ENCODE measurements at places on chromosomes 6 and 20.

DNA sequence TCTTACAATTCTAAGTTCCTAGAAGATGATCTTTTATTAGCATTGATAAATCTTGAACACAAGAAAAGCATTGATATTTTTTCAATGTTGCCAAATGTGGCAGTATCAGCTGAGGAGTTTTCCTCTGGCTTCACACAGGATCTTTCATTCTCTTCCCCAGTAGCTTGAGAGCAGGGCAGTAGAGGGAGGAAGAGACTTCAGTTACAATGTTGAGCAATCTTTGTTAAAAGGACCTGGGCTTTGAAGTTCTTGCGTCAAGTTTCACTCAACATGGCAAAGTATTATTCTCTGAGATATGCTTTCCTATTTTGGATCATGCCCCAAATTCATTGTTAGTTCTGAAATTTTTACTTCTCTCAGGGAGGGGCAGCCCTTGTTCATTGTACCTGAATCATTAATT is 238.0 kb downstream of the COL12A1 start:
- DNase-seq: no peak

DNA sequence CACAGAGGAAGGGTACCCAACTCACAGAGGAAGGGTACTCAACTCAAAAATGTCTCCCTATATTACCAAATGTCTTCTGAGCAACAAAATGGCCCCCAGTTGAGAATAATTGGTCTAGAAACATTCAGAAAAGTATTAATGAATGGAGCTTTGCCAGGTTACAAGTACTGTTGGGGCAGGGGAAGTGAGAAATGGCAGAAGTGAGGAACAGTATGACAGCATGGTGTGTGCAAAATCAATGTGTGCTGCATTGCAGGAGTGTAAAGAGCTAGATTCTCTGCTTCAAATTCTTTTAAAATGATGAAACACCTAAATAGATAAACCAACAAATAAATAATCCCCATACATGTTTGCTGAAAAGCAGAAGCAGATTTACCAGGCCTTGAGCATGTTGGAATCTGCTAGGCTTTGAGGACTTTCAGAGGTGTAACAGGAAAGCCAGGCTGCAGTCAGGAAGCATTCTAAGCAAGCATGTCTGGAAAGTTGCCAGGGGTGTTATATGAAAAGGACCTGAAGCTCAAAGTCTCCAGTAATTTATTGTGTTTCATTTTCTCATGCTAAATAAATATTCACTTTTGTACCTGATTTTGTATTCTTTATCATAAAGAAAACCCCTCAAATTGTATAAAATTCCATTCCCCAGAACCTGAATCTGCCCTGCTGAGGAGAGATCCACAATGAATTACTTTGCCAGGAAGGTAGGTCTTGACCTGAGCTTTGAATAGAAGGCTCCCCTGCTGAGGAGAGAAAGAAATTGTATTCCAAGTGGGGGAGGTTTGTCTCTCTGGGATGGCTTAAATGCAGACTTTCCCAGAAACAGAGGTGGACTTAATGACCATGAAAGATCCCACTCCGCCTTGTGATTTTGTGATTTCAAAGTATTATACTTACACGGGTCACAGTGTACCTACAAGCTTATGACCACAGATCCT is 265.0 kb upstream of the MARCKS start:
- DNase-seq: no peak

DNA sequence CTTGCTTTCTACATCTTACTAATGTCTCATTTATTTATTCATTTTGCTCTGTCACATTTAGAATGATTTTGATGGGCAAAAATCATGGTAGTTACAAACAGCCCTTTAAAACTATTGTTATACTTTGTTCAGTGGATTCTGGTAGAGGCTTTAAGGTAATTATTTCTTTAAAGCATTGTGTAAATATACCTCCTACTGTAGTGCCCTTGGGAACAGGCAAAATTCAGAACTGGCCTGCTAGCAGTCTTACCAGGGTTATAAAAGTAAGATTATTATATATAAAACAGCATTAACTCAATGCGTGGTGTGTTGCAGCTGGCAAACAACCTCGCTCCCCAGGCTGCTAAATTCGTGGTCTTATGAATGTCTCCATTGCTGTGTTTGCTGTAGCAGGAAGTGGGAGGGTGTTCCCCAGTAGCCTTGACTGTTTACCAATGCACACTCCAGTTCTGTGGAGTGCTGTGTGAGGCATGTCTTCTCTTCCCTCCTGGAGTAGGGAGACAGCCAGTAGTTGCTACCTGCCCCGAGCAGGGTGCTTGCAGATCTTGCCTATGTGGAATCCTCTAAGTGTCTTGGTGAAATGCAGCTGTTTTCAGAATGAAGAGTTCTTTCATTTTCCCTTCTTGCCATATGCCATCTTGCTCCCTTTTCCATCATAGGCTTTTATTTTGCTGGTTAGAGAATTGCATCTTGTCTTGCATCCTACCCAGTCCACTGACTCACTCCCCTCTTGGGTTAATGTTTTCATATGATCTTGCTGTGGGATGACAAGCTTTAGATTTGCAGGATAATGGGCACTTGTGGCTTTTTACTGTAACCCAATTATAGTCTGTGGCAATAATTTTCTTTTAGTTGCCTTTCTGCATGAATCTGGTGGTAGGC is 45.3 kb downstream of the IGF2R start:
- DNase-seq: no peak

DNA sequence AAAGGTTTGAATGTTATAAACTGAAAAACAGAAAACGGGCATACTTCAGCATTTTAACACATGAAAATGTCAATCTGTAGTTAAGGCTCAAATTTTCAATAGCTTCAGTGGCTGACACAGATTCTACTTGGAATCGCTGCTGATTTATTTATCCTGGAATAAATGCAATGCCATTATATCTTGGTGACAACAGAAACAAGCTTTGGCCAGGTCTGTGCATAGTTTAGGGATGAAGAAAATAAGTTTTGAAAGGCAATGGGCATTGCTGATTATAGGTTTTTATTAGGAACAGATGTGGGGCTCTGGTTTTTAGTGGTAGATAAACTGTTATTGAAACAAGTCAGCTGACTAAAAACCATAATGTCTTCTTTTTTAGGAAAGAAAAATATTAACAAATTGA is 96.8 kb upstream of the SOX4 start:
- no peak for DNase-seq

- DNase-seq: no peak
Observed at GRCh38 chr6:80134065-80134464, 27.6 kb downstream of the BCKDHB start.

- no peak for DNase-seq
Observed at GRCh38 chr6:104711371-104711770, 148.3 kb downstream of the HACE1 start.

- no peak for DNase-seq
Observed at GRCh38 chr6:19279273-19279684, 557.9 kb upstream of the ID4 start.

GRCh38 chr6:118706702-118707101 is 55.3 kb upstream of the CEP85L start:
- no peak for DNase-seq

DNA sequence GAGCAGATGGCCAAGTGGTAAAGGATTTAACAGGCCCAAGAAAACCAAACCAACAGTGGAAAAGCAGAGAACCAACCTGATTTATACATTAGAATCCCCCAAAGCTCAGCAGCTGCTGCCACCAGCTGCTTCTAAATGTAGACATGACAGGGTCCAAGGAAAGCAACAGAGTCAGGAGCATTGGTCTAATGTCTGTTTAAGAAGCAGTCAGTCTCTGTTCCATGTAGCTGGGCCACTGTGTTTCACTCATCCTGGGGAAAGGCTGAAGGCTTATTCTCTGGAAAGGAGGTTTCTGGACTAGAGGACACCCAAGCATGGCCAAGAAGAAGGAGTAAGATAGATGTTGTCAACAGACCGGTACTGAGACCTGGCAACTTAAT is 75.4 kb downstream of the TMEM244 start:
- no peak for DNase-seq

GRCh38 chr6:73451223-73452106 is 632 bp downstream of the CGAS start:
- DNase-seq: peak; percentile 18

GRCh38 chr6:9862603-9863167 is 552.2 kb downstream of the TFAP2A start:
- DNase-seq: no peak

DNA sequence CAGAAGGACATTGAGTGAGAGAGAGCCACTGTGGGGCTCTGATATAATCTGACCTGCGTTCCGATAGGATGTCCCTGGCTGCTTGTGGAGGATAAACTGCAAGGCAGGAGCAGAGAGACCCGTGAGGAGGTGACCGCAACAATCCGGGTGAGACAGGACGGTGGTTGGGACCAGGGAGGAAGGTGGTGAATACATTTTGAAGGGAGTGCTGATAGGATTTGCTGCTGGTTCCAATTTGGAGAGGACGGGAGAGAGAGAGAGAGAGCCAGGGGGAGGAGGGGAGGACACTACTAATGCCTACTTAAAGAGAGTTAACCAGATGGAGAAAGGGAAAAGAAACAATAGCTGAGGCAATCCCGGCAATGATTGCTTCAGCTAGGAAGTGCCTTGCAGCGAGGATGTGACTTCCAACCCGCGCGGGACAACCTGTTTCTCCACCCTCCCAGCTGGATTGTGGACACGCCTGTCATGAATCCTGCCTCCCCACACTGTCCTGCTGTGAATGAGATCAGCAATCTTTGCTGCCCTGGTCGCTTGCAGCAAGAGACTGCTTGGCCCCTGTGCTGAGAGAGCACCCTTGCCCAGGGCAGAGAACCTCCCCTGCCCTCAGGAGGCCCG is 199.0 kb upstream of the KCNG1 start:
- no peak for DNase-seq

DNA sequence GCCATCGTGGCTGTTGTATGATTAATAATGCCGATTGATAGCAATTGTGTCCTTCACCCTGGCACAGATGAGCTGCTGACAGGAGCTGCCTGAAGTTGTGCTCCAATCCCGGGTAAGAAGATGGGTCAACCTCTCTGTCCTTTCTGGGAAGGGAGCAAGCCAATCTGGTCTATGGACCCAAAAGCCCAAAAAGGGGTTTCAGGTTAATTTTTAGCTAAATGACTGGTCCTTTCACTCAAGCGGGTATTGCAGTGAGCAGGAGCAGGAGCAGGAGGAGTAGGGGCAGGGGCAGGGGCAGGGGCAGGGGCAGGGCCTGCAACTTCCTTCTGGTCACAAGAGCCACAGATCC is 164.8 kb downstream of the TAF4 start:
- DNase-seq: no peak

GRCh38 chr6:113556775-113557174 is 300.4 kb upstream of the MARCKS start:
- no peak for DNase-seq
